ENCODE measurements at places on chromosomes 6 and 20. TPM values are rescaled to one million over a fixed set of nuclear protein-coding genes. Genes with fewer than 3 reads are reported as not detected.

GRCh38 chr6:14360565-14360964 lies 243.0 kb downstream of the CD83 start:
- no peak for DNase-seq

Gene SYNGAP1
- 0.70 TPM for polyA plus RNA-seq

DNA sequence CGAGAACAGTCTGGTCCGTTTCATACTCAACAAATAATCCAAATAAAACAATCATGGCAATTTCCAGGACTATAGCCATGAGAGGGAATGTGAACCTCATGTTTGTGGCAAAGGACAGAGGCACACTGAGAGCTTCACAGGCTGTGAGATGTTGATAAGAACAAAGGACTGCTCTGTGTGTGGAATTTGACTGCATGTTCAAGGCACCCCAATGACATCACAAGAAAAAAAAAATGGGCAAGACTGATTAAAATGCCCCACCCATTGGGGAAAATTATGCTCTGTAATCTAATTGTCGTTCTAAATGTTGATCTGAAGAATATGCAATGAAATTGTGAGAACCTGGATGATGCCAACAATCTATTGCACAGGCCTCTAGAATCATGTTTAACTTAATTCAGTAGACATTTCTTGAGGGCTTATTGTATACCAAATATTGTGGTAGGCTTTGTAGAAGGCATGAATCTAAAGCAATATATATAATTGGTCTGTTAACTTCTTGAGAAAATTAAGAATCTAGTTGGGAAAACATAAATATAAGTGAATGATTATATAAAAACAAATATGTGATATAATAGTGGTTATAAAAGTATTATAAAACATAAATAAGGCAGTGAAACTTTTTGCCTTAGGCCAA lies at the start of gene RHAG:
TSS of gene RHAG (minus strand) at position 127 of the 637 bp plus-strand sequence. CDS start at position 100, 27 bp downstream.
- DNase-seq = no peak

Gene TP53INP2
- polyA plus RNA-seq = 42.8 TPM

GRCh38 chr6:114342826-114343781 lies at the start of gene HS3ST5:
TSS of gene HS3ST5 (minus strand) at chr6:114343023. CDS start at chr6:114062845, 280,178 bp downstream.
- peak; percentile 25 for DNase-seq

GRCh38 chr6:159444056-159444760 lies 248.8 kb downstream of the SOD2 start:
- no peak for DNase-seq

Gene CRNKL1
- polyA plus RNA-seq = 23.2 TPM

DNA sequence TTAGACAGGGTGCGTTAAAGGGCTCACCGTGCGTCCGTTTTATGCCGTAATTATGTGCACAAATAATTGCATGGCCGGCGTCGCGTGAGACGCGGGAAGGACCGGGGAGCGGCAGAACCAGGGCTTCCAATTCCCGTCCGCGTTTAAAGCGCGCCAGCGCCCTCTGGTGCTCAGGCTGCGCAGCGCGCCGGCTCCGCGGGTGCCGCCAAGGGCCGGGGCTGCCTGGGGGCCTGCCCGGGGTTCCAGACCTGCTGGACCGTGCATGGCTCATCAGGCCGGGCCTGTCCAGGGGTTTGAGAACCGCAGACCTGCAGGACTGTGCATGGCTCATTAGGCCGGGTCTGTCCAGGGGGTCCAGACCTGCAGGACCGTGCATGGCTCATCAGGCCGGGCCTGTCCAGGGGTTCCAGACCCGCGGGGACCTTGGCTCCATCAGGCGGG lies 369.0 kb downstream of the THBS2 start:
- peak; percentile 83 for DNase-seq

DNA sequence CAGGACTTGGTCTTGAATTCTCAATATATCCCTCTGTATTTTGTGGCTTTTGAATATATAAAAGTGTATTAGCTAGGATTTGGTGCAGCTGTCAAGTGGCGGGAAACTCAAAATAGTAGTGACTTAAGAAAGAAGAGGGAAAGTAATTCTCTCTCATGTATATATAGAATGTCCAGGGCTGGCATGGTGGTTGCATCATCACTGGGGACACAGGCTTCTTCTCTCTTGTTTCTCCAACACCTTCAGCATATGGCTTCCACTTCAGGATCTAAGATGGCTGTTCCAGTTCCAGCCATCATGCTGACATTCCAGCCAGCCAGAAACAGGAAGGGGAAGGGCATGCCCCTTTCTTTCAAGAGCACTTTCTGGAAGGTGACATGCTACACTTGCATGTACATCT lies 11.8 kb upstream of the GPR6 start:
- DNase-seq = no peak

- DNase-seq = peak; percentile 46
These were observed 112.6 kb downstream of the THBS2 start for GRCh38 chr6:169140986-169141495.

All from psoas muscle (tissue), 8 donors.